ENCODE measurements at places on chromosomes 3 and 15.

DNA sequence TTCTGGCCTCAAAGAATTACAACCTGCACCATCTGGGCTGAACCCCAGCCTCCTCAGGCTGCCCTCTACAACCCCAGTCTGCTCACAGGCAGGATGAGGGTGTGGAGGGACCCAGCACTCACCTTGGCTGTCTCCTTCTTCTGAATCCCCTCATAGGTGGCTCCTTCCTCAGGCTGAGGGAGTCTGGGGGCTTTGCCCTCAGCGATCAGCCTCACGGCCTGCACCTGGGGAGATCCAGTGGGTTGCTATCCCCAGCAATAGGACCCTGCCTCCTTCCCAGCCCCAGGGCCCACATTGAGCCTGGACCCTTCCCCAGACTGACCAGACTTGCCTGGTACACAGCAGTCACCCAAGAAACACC lies 25.1 kb downstream of the ALDH1L1 start:
- DNase-seq: no peak

DNA sequence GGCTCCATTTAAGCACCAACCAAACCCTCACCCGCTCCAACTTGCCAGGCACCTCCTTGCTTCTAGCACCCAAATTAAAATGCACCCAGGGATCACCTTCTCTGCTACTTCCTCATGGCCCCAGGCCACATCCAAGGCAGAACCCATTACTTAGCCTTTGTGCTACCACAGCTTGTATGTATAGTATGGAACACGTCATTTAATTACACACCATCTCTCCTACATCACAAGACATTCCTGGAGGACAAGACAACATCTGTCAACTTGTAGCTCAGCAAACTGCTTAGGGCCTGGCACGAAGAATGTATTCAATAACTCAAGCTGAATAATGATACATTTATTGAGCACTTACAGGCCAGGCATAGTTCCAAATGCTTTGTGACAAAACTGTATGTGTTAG lies 23.3 kb downstream of the ZDHHC3 start:
- DNase-seq: no peak

DNA sequence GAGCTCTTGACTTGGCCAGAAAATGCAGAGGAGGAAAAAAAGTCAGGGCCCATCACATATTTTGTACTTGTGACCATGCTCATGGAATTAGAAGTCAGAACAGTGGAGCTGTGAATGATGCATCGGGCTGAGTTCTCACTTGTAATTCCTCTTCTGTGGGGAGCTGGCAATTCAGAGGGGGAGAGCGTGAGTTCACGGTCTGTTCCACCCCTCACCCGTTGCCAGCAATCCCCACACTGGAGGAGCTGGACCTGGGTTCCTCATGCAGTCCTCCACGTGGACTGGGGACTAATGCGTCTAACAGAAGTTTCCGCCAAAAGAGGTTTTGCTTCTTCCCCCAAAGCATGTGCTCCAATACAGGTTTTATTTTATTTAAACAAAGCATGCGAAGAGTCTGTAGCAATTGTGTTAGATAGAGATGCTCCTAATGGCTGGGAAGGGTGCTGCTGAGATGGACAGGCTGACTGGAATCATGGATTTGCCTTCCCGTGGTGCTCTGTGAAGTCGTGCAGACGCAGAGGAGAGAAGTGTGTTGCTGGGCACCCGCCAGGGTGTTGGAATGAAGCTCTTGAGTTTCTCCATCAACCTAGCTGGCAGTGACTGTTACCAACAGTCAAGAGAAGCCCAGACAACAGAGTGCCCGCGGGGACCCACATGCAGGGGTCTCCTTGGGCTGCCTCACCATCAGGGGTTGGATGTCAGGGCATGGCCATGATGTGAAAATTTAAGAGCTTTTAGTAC lies 77.4 kb upstream of the PCSK6 start:
- no peak for DNase-seq

GRCh38 chr3:97863031-97863430 lies 41.2 kb downstream of the CRYBG3 start:
- no peak for DNase-seq

DNA sequence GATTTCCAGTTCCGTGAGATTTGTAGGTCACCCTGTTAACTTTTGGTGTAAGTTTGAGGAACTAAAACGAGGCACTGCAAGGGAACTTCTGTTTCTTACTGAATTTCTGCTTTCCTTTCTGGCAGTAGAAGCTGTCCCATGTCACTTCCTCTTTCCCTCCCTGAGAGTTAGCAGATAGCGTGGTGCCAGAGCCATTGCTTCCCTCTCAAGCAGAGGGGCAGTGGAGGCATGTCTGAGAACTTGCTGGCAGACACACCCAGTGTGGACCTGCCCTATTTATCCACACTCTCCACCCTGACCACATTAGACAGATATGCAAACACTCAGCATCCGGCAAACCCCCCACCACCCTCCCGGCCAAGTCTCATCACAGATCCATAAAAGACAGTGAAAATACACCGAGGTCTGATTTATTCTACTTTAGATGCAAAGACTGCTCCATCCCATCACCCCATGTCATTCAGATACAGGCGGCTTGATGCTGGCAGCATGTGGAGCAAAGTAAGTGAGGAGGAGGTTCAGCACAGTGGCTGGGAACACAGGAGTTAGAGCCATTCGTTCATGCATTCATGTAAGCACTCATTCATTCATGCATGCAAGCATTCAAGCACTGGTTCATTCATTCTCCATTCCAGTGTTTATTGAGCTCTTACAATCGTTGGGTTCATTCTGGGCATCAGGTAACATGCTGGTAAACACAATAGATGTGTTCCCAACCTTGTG lies 324.7 kb downstream of the SHQ1 start:
- DNase-seq: no peak

DNA sequence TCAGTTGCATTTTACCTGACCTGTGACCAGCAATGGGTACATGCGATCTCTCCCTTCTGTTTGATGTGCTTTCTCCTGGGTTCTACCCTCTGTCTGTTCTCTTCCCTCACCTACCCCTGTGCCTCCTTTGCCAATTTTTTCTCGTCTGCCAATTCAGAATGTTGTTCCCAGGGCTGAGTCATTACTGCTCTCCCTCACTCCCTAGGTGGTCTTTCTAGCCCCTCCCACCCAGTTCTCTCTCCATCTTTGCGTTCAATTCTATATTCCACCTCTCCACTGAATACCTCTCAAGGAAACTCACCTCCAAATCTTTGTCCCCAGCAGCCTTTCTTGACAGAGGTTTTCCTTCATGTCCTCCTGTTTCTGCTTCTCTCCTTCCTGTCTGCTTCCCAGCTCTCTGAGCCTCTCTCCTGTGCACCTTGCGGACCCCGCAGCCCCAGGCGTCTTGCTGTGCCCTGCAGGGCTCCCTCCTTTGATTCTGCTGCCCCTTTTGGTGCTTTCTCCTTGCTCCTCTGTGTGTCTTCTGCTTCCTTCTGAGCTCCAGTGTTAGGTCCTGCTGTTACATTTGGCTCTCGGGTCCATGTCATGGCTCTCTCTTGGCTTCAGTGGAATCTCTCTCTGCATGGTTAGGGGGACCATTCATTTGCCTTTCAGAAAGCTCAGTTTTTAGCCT lies 398.2 kb upstream of the TPM1 start:
- no peak for DNase-seq

- DNase-seq: no peak
Measured at GRCh38 chr15:101474233-101474632, 15.3 kb downstream of the PCSK6 start.

DNA sequence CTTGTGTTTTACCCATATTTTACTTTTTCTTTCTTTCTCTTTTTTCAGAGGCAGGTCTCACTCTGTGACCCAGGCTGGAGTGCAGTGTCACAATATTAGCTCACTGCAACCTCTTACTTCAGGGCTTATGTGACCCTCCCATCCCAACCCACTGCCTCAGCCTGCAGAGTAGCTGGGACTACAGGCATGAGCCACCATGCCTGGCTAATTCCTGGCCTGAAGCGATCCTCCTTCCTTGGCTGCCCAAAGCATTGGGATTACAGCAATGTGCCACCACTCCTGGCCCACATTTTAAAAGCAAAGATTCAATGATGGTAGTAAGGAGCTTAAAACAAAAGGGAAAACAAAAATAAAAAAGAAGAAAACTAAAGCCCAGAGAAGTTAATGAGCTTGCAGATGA lies 11.1 kb upstream of the CDV3 start:
- DNase-seq: no peak

GRCh38 chr15:52232327-52232726 lies 41.1 kb upstream of the GNB5 start:
- DNase-seq: no peak

GRCh38 chr15:56628893-56629532 lies 104.3 kb downstream of the ZNF280D start:
- DNase-seq: no peak

DNA sequence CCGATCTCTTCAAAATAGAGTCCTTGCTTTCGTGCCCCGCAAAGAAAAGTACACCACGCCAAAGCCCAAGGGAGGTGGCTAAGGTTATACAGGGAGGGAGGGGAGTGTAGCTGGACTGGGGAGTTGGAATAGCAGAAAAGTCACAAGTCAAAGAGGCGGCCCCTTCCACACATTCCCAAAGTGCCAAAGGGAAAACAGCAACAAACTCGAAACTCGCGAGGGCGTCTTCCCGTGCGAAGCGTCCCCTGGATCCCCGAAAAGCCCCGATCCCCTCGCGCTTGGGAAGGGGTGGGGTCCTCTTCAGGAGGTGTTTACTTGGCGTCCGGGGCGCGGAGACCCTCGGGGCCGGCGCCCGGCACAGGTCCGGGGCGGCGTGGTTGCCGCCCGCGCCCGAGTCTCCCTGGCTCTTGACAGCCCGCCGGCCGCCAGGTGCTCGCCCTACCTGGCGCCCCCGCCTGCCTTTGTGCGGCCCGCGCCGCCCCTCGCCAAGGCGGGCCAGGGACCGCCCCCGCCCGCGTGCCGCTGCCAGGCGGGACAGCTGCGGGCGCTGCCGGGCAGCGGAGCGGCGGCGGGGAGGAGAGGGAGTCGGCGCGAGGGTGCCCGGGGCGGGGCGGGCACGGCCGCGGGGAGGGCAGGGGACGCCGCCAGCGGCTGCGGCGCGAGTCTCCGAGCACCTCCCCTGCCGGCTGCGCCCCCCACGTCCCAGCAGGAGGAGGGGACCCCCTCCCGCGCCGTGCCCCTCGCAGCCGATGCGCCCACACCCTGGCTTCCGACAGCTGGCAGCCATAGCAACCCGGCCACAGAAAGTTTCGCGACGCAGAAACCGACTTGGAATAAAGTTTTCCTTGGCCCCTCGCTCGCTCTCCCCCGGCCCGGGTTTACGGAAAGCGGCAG lies 966 bp downstream of the MYO1E start:
- DNase-seq: no peak

DNA sequence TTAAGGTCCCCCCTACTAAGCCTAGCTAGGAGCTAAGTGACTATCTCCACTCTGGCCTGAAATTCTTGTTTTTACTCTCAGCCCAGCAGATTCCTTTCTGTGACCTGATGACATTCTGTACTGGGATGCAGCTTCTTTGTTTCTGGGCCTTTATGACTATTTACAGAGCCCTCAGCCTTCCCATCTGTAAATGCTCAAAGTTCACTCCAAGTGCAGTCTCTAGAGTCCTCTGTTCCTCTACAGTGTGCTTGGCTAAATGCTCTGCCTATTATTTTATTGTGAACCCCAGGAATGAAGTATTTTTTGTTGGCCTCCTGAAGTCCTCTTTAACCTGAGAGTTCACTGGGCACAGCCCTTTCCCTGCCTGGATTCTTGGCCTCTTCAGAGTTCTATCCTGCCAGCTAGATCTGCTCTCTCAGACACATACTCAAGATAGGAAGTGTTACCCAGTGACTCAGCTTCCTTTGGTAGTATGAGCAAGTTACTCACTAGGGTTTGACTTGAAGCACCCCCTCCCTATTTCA lies 278.1 kb upstream of the P2RY1 start:
- no peak for DNase-seq

DNA sequence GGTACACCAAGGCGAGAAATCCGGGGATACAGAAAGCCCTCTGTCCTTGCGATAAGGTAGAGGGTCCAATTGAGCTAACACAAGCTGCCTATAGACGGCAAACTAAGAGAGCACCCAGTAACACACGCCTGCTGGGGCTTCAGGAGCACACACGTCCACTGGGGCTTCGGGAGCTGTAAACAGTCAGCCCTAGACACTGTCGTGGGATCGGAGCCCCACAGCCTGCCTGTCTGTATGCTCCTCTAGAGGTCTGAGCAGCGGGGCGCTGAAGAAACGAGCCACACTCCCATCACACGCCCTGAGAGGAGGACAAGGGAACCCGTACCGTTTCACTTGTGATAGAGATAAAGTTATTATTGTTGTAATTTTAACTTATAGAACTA lies 486 bp downstream of the SAMMSON start:
- no peak for DNase-seq

DNA sequence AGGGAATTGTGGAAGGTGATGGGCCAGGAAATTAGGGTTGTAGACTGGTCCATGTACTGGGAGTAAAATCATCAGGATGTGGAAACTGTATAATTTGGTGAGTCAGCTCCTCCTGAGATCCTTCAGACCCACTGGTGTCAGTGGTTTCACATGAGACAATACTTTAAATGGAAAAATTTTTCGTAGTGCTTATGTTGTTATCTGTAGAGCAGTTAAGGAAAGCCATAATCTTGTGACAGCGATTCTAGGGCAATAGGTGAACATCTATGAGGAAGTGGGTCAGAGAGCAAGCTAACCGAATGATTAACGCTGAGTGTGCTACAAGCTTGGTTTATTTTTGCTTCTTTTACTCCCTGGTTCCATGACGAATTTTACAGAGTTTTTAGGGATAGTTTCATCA lies 200.6 kb downstream of the CADM2 start:
- no peak for DNase-seq

DNA sequence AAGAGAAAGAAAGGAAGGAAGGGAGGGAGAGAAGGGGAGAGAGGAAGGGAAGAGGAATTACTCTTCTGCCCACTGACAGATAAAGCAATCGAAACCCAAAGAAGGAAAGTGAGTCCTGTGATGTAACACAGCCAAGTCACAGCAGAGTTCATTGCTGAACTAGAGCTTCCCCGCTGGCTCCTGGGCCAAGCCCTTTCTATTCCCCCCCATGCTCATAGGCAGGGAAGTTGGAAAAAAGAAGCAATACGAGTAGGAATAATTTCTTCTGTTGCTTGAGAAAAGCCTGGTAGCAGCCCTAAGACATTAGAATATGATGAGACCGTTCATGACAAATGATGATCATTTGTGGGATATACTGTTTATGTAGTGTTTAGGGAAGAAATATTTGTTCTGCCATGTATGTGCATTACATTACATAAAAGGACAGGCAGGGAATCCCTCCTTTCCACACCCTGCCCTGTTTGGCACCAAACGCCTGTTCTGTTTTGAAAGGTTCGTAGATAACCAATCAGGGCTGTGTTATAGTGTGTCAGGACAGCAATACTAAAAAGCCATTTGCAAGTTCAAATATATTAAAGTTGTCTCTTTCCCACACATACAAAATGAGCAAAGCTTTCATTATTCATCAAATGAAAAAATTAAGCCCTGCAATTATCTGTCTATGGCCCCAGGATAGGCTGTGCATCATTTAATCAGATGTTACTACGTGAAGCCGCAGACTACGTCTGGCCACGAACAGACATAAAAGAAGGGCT lies 111.0 kb upstream of the TRPM1 start:
- DNase-seq: no peak

- no peak for DNase-seq
Measured at GRCh38 chr3:42680271-42680670, 5.1 kb upstream of the KLHL40 start.

- DNase-seq: no peak
Measured at GRCh38 chr3:169998668-169999131, 32.1 kb downstream of the SEC62 start.
